RWPE1 (cell line): ENCODE measurements at places on chromosomes 5 and 9.

DNA sequence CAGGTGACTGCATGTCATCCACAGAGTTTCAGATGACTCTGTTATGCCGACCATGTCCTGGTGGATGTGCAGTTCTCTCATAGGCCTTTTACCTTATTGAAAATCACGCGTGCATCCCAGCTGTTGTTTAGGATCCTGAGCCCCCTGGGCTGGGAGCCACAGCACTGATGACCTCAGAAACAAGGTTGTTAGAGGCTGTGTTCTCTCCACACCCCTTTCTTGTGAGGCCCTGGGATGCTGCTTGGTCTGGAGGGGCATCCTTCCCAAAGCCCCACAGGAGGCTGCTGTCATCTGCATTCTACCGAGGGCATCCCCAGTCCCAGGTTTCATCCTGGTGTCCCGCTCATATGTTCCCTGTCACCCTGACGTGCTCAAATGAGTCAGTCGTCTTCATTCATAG, 76.5 kb upstream of the IRX4 start:
- DNase-seq: no peak

GRCh38 chr9:108584860-108585259, 270.9 kb downstream of the ACTL7B start:
- DNase-seq: no peak

GRCh38 chr9:33372900-33373299, 29.5 kb downstream of the AQP7 start:
- DNase-seq: no peak

GRCh38 chr5:7374186-7374585, 21.8 kb upstream of the ADCY2 start:
- DNase-seq: no peak

DNA sequence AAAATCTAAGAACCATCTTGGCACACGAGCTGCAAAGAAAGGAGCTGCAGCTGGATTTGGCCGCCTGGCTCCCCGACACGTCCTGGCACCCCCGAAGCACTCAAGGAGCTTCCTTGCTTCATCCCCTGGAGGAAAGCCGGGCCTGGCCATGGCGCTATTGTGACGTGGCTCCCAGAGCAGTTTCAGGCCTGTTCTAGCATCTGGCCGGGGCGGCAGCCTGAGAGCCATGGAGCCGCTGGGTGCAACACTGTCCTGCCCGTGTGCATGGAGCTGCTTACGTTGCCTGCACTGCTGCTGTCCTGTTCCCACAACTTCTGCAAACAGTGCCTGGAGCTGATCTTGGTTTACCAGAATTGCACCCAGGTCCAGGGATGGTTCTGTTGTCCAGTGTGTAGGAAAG, 63.5 kb downstream of the PTPDC1 start:
- no peak for DNase-seq

DNA sequence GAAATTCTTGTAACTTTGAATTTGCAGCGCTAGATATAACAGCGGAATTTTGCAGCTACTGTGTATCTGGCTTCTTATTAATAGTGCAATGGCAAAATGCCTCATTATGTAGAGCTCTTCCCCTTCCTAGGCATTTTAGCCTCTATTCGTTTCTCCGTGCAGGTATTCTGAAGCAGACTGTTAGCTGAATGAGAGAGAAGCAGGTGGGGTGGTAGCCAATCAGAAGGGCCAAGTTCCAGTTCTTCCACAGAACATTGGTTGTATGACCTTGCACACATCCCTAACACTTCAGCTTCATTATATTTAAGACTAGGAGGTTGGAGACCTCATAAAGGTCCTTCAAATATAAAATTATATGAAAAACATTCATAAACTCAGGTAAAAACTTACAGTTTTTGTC, 1.2 kb upstream of the VPS13A start:
- DNase-seq: no peak
